ENCODE measurements at places on chromosomes 4 and X.
A peak's percentile ranks its signal among the peaks of the same experiment; 100 is the strongest.

- DNase-seq = no peak
Measured at GRCh38 chr4:184849185-184849584, 23.4 kb upstream of the ACSL1 start.

DNA sequence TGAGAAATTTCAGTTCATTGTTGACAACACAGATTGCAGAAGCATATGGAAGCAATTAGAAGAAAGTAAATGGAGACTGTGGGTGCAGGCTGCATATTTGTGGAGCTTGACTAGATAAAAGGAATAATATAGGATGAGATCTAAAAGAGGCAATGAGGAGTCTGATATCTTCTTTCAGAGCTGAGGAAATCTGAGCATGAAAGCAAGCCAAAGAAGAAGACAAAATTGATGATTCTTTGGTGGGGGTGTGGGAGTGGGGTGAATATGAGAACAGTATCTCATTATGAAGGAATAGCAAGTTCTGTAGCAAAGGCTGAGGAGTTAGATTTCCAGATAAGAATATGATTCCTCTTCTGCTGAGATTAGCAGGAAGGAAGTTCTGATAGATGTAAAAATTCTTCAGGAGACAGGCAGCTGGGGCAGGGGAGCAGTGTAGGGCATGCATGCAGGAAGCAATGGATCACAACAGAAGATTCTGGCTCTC lies 6.1 kb upstream of the PDHA2 start:
- DNase-seq = no peak

GRCh38 chr4:185638548-185639301 lies 103.4 kb upstream of the PDLIM3 start:
- peak; percentile 10 for DNase-seq

DNA sequence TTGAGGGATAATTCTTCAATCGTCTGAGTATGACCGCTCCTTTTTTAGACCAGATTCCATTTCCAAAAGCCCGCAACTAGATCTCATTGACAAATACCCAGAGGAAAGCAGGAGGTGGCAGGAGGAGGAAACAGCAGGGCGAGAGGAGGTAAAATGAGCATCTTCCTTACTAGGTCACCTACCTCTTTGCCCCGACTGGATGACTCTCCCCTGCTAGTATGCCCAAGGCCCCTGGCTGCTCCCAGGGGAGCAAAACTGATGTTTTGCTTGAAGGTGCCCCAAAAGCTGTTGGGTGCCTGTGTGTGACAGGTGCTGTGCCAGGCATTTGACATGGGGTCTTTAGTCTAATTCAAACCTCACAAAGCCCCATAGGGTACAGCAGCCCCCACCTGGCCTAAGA lies 48.9 kb downstream of the C4orf50 start:
- DNase-seq = no peak

- no peak for DNase-seq
Measured at GRCh38 chr4:120672558-120673147, 249.9 kb downstream of the PRDM5 start.
